ENCODE measurements at places on chromosomes 12 and 14. TPM values are rescaled to one million over a fixed set of nuclear protein-coding genes. Genes with fewer than 3 reads are reported as not detected.
A peak's percentile ranks its signal among the peaks of the same experiment; 100 is the strongest.

DNA sequence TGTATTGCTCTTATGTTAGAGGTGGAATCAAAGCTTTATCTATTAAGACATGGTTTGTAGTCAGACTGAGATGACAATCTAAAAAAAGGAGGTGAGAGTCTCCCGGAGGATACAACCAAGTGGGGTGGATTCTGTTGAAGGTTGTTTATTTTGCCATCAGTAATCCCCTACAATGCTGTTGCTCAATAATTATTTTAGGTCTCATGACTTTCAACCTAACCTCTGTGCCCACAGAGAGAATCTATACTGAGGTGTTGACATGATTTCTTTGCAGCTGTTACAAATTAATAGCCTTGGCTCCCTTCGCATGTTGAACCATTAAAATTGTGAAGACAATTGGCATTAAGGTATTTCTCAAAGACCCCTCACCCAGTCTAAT lies 28.7 kb upstream of the FOS start:
- H3K36me3 ChIP-seq, result no peaks in the 10 kb centered on the region
- no peak overlapping the region for H3K4me3 ChIP-seq
- no peak for DNase-seq
- H3K27me3 ChIP-seq, result no peaks in the 10 kb centered on the region

DNA sequence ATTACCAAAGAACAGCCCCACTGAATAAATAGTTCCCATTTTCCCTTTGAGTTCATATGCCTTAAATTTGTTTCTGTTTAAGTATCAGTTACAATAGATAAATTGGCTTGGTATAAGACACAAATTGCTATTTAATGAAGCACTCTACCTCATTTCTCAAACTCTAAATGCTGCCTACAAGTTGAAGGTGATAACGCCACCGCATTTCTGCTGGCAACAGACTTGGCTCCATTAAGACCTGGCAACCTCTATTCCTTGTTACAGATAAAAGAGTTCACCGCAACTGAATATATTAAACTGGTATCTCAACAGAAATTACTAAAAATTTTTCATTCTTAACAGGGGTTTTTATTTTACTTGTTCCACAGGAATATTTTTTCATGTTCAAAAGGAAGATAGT lies 35.6 kb downstream of the GXYLT1 start:
- no peak overlapping the region for H3K27ac ChIP-seq
- no peaks in the 10 kb centered on the region for H3K4me1 ChIP-seq
- peaks cover 50% of the 10 kb centered on the region for H3K36me3 ChIP-seq
- H3K27me3 ChIP-seq, result no peaks in the 10 kb centered on the region

GRCh38 chr12:53425515-53426150 lies 2.0 kb downstream of the AMHR2 start:
- H3K27me3 ChIP-seq, result no peaks in the 10 kb centered on the region
- H3K27ac ChIP-seq, result no peak overlapping the region
- H3K4me1 ChIP-seq, result peaks cover 23% of the 10 kb centered on the region
- peak; percentile 65 for DNase-seq

DNA sequence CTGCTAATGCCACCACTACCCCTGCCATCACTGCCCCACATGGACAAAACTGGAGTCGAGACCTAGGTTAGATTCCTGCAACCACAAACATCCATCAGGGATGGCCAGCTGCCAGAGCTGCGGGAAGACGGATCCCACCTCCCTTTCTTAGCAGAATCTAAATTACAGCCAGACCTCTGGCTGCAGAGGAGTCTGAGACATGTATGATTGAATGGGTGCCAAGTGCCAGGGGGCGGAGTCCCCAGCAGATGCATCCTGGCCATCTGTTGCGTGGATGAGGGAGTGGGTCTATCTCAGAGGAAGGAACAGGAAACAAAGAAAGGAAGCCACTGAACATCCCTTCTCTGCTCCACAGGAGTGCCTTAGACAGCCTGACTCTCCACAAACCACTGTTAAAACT lies 7.1 kb upstream of the OAS2 start:
- H3K4me1 ChIP-seq, result no peaks in the 10 kb centered on the region
- H3K27ac ChIP-seq, result no peak overlapping the region
- no peak for DNase-seq
- no peaks in the 10 kb centered on the region for H3K27me3 ChIP-seq
- H3K36me3 ChIP-seq, result no peaks in the 10 kb centered on the region

The C3AR1 gene
- not detected for total RNA-seq

The RIPK3 gene
- not detected for total RNA-seq
